ENCODE measurements at places on chromosomes 12 and 14.

DNA sequence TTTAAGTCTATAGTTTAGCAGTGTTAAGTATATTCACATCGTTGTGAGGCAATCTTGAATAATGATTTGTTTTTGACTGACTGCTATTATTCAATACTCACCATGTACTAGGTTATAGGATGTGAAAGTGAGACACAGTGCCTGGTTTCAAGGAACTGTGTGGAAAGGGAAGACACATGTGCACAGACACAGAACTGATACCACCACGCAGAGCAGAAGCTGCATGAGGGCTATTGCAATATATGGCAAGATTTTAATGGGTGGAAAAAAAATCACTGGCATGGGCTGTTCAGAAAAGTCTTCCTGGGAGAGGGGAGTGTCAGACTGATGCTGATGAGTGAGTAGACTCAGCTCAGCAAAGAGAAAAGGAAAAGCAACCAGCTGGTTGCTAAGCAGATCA lies 10.4 kb downstream of the SLC7A8 start:
- DNase-seq = no peak

- no peak for DNase-seq
These were observed 130.9 kb downstream of the PAPOLA start for GRCh38 chr14:96633096-96633495.

- peak; percentile 46 for DNase-seq
These were observed 903 bp upstream of the NT5DC3 start for GRCh38 chr12:103841690-103842584.

- DNase-seq = peak; percentile 57
These were observed 4.1 kb downstream of the LRIG3 start for GRCh38 chr12:58916161-58916621.

- no peak for DNase-seq
These were observed 10.3 kb downstream of the TNS2 start for GRCh38 chr12:53060064-53060720.

DNA sequence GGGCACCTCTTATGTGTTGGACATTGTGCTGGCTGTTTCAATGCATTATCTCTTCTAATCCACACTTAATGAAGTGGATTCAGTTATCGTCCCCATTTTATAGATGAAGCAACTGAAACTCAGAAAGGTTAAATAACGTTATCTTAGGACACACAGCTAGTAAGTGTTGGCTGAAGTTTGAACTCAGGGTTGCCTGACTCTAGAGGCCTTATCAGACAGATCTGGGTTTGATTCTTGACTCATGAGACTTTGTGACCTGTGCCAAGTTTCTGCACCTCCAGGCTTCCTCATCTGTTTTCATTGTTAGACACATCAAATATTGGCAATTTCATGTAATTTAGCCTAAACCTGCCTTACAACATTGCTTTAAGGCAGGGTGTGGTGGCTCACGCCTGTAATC lies 18.2 kb upstream of the IRF2BPL start:
- no peak for DNase-seq

DNA sequence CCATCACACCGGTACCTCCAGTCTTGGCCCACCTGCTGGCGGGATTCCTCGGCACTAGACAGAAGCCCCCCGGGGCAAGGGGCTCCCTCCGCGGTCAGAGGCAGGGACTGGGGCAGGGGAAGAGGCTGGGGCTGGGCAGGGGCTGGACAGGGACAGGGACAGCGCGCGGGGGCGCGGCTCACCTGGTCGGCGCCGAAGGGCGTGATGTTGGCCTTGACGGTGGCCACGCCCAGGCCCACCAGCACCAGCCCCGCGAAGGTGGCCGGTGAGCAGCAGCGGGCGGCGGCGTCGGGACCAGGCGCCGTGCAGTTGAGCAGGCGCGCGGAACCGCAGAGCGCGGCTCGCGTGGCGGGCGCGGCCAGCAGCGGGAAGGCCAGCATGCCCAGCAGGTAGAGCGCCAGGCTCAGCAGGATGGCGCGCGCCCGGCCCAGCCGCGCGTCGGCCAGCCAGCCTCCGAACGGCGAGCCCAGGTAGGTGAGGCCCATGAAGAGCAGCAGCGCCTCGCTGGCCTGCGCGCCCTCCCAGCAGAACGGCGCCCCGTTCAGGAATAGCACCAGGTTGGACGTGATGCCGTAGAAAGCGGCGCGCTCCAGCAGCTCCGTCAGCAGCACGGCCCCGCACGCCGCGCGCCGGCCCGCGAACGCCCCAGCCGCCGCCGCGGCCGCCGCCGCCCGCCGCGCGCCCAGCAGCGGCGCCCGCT lies 392 bp downstream of the SLC15A4 start:
- DNase-seq = no peak

DNA sequence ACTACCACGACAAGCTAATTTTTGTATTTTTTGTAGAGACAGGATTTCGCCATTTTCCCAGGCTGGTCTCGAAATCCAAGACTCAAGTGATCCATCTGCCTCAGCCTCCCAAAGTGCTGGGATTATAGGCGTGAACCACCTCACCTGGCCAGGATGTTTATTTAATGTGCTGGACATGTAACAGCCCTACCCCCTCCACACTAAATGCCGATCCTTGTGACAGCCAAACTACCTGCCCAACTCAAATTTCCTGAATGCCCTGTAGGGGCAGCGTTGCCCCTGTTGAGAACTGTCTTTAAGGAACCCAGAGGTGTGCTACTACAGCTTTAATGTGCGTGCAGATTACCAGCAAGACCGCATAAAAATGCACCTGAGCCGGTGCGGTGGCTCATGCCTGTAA lies 48.1 kb downstream of the KCNK13 start:
- no peak for DNase-seq

Data from fibroblast of skin of right quadriceps (primary cell).